ENCODE measurements at places on chromosomes 6 and 20.

DNA sequence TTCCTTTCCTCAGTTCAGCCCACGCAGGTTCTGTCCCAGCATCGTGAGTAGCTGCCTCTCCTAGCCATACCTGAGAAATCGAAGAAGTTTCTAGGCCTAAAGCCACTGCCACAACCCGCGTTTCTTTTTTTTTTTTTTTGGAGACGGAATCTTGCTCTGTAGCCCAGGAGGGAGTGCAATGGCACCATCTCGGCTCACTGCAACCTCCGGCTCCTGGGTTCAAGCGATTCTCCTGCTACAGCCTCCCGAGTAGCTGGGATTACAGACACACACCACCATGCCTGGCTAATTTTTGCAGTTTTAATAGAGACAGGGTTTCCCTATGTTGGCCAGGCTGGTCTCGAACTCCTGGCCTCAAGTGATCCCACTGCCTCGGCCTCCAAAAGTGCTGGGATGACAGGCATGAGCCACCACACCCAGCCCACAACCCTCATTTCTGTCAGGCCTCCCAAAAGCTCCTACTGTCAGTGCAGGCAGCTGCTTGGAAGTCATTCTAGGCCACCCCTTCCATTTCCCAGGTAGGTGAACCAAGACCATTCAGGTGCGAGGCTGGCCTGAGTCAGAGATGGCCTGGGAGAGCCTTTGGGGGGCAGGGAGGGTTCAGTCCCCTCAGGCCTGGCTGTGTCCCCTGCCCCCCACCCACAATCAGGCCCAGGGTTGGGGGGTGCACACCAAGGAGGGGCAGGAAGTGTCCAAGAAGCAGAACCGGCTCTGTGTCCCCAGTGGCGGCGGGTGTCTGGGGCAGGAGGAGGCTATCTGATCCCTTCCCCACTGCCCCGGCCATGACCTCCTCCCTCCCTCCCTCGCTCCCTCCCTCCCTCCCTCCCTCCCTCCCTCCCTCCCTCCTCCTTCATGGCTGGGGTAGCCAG is 47.2 kb downstream of the NOL4L start:
- no peak for DNase-seq

- DNase-seq: no peak
Observed at GRCh38 chr6:159941286-159942113, 27.4 kb upstream of the IGF2R start.

GRCh38 chr6:47405273-47405672 is 72.3 kb upstream of the CD2AP start:
- DNase-seq: no peak

DNA sequence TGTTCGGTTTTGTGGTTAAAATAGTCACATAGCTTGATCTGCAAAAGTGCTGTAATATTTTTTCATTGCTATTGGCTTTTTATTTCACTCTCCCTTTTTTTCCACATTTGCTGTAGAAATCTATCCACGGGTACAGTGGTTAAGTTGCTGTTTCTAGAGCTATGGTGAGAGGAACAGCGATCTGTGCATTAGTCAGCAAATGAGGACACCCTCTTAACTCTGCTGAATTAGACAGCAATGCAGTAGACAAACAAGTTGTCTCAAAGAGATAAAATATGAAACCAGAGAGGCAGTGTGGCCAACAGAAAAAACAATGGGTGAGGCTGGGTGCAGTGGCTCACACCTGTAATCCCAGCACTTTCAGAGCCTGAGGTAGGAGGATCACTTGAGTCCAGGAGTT is 17.6 kb upstream of the SYNJ2 start:
- DNase-seq: no peak

DNA sequence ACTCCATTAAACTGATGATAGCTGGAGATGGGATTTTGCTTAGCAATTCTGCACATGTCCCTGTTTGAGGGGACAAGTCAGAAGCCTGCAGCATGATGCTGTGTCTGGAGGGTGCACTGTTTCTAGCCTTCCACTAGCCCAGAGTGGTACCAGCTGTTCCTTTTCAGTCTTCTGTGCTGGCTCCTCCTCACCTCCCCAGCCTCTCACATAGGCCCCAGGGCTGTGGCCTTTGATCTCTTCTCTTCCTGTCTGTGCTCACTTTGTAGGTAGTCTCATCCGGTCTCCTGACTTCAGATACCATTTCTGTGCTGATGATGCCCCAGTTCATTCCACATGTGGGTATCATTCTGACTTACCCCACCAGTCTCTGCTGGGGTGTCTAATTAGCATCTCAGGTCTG is 126.3 kb downstream of the HIVEP1 start:
- DNase-seq: no peak

DNA sequence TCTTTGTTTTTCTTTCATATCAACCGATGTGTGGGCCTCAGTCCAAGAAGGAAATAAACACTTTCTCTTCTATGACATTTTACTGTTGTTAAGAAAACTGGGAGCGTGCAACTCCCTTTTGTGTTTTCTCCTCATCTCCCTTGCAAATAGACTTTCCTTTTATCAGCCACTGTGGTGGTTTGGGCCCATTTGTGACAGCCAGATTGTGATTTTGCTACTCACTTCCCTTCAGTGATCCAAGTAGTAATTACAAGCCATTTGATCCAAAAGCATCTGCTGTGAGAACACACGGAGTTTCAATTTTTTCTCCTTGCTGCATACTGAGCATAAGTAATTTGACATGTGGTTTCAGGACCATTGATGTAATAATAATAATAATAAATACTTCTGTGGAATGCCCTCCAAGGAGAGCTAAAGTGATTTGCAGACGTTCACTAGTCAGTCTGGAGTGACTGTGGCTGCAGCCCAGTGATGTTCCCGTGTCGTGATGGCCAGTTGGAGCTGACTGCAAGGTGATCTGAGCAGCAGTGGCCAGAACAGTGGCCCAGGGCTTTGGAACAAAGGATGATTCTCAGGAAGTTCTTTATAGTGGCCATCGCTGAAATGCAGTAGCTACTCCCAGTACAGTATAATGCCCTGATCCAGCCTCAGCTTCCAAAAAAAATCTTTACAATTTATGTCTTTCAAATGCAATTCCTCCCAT is 91.9 kb upstream of the CLDN20 start:
- DNase-seq: no peak

DNA sequence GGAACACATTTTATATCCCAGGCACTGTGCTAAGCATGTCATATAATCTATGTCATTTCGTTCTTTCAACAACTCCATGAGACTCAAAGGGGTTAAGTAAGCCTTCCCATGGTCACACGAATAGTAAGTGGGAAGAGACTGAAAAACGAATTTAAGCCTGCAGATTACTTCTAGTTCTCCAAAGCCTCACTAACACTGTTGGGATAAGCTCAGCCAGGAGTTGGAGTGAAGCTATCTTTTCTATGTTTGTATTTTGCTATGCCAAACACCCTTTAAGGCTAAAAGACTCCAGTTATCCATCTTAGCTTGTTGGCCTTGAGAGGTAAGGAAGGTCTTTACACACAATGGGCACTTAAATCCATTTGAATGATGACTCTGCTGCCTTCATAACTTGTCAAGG is 148.1 kb upstream of the UST start:
- no peak for DNase-seq

GRCh38 chr6:15406452-15406851 is 160.6 kb downstream of the JARID2 start:
- no peak for DNase-seq

DNA sequence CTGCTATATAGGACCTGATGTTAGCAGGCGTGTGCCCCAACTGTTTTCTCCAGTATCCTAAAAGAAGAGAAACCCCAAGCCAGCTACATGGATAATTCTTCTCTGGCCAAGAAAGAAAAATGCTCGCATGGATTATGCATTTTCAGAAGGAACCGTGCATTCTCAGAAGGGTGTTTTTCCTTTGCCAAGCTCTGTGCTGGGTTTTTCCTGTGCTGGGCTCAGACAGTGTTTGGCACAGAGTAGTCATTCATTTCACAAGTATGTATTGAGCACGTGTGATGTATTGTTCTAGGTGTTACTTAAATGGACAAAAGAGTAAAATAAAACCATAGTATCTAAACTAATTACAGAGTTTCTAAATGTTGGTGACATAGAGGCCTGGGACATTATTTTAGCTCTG is 62.7 kb upstream of the ZNF133 start:
- DNase-seq: no peak
